ENCODE measurements at places on chromosomes 7 and 10. TPM values are rescaled to one million over a fixed set of nuclear protein-coding genes. Genes with fewer than 3 reads are reported as not detected.

- DNase-seq, result no peak
Observed at GRCh38 chr7:133186060-133186459, 66.8 kb upstream of the EXOC4 start.

DNA sequence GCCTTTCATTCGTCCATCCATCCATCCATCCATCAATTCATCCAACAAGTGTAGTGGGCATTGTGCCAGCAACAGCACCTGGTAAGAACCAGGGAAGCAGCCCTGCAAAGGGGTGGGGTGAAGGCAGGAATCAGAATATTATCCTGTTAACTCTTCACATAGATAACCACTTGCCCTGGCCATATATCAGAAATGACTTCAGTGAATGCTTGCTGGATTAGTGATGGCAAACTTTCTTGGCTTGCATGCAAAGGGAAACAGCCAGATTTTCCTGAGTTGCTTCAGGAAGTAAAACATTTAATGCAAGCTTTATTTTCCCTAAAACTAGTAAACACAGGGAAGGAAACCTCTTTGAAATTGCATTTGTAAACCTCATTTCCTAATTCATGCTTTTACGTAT, 743 bp downstream of the OR2A5 start:
- DNase-seq, result no peak

GRCh38 chr7:34155220-34155908, 250.0 kb downstream of the BMPER start:
- DNase-seq, result no peak

The TACR2 gene
- total RNA-seq, result 0.58 TPM

GRCh38 chr10:81847675-81848074, 27.3 kb upstream of the NRG3 start:
- DNase-seq, result no peak

The NUTM2E gene
- 0.19 TPM for total RNA-seq

DNA sequence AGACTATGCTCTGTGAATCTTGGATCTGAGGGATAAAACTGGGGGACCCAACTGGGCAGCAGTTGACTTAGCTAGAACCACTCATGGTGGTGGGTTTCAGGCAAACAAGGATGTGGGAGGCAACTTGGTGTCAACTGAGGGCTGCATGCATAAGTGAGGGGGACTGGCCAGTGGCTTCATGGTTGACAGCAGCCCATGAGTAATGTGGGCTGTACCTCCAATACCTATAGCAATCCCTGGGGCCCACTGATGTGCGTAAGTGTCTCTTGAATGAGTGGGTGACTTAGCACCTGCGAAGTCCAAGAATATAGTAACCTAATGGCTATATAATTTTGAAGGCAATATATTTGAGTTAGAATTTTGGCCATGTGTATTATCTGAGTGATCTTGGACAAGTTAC, 13.7 kb upstream of the MAP3K8 start:
- no peak for DNase-seq

Data from glomerular endothelial cell (primary cell).